Kidney capillary endothelial cell (primary cell): ENCODE measurements at places on chromosomes 4 and X.

GRCh38 chr4:118799231-118799942, 36.5 kb downstream of the SEC24D start:
- no peak for DNase-seq

GRCh38 chr4:184825141-184825895, 450 bp downstream of the ACSL1 start:
- no peak for DNase-seq

DNA sequence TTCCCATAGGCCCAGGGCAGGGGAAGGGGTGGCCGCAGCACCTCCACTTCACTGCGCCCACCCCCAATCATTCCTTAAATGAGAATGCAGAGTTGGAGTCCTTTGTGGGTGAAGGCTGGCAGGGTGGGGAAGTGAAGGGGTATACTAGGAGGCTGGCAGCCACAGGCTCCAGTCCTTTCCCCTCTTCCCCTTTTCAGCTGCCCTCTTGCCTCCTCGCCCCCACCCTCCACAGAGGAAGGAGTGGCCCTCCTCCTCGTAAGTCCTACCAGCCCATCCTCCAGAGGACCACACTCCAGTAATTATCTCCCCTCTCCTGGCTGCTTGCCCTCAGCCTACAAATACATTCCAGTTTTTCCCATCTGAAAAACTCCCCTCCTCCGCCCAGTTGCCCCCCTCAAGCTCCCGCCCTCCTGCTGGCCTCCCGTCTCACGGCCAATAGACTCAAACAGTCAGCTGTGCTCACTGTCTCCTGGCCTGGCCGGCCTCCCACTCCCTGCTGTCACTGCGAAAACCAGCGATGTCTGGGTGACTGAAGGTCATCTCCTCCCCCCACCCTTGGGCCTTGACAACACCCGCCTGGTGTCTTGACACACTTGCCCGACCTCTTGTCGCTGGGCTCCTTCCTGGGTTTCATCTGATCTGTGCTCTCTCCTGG, 38.8 kb downstream of the EFNB1 start:
- no peak for DNase-seq

DNA sequence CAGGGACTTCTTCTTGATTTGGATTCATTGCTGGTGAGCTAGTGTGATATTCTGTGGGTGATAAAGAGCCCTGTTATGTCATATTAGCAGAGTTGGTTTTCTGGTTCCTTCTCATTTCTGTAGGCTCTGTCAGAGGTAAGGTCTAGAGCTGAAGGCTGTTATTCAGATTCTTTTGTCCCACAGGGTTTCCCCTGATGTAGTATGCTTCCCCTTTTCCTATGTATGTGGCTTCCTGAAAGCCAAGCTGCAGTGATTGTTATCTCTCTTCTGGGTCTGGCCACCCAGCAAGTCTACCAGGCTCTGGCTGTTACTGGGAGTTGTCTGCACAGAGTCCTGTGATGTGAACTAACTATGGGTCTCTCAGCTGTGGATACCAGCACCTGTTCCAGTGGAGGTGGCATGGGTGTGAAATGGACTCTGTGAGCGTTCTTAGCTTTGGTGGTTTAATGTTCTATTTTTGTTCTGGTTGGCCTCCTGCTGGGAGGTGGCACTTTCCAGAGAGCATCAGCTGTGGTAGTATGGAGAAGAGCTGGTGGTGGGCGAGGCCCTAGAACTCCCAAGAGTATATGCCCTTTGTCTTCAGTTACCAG, 373.7 kb downstream of the AR start:
- no peak for DNase-seq

GRCh38 chrX:34918856-34919255, 23.7 kb upstream of the FAM47B start:
- peak; percentile 11 for DNase-seq

DNA sequence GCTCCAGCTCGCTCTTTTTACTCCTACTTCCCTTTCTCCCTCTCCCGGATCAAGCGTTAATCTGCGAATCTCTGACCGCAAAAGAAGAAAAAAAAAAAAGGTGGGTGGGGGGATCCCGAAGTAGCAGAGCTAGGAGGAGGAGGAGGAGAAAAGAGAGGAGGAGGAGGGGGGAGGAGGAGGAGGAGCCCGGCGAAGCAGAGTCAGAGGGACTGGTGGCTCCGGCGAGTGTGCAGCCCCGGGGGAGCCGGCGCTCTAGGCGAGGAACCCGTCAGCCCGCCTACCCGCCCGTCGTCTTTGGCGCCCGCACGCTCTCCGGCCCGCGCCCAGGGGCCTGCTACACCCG, at the start of gene NHSL2:
Gene NHSL2, plus strand, starts transcription at position 203 of the 343 bp plus-strand sequence.
- DNase-seq, result no peak

GRCh38 chr4:110172972-110173371, 25.4 kb downstream of the ELOVL6 start:
- DNase-seq, result no peak

DNA sequence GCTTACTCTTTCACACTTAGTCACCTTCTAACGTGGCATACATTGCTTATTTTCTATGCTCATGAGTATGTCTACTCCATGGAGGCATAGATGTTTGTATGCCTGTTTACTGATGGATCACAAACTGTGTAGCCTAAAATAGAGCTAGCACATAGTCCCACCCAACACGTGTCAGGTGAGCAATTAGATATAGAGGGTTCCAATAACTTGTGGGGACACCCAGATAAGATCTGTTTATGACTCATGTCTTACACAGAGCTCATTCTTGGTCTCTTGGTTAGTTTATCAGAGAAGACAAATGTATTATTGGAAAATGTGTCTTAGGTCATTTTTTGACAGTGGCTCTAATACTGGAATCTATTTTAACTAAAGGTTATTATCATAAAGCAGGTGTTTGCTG, 6.8 kb downstream of the ZFP42 start:
- no peak for DNase-seq

DNA sequence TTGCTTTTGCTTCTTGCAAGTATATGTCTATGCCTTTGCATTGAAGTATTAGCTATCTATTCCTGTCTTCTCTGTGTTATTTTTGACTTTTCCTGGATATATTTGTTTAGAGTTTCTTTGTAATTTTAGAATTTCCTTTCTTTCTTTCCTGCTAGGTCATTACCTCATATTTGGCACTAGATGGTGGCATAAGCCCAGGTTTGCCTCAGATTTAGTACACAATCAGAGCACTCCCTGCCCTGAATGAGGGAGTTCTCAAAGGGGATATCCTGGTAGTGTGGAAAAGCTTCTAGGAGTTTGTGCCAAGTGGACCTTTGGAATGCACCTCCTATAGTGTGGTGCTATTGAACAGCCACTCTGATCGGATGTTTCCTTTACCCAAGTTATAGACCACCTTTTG, 181.6 kb downstream of the UGT8 start:
- no peak for DNase-seq

DNA sequence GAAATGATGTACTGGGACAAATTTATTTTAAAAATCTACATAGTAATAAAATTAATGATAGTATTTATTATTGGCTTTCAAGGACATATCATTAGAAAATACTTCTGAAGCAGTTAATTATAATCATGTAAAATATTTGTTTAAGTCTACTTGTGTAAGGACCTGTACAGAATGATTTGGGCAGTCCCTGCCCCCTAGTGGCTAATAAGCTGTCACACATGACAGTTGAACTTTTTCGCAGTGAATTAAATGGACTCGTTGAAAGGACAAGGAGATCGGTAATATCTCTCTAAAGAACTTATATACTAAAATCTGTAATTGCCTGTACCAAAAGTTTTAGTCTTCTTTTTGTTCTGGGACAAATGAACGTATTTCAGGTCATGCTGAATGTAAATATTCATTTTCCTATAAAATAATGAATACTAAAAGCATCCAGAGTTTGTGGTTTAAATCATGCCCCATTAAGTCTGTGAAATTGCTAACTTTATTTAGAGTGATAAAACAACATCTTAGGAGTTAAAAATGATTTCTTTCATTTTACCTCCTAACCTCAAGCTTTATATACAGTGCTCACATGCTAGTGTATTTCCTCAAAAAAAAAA, 13.6 kb downstream of the EXOC1 start:
- DNase-seq, result peak; percentile 79

- no peak for DNase-seq
Measured at GRCh38 chrX:38313190-38313589, 14.1 kb downstream of the RPGR start.

DNA sequence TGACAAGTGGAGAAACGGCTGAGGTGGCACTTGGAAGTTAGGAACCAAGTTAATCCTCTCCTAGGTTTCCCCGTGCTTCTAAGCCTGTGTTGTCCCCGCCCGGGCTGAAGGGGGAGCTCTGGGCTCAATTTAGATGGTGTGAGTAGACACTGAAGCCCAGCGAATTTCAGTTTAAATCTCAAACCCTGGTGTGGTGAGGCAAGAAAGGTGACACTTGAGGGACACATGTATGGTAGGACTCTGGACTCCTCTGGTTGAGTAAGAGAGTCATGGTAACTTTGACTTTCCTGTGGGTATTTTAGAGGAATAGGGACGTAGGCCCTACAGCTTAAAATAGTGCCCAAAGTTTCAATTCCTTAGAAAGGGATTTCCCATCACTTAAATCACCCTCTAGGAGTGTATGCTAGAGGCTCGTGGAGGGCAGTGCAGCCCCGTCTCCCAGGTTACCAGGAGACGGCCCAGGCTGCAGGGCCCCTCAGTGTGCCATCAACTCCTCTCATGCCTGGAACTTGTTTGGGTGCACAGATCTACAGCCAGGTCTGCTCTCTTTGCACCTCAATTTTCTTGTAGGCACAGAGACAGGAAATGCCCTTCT, 24.0 kb downstream of the HAND2 start:
- peak; percentile 51 for DNase-seq

- DNase-seq, result no peak
Measured at GRCh38 chrX:118536204-118536603, 40.6 kb downstream of the DOCK11 start.

- no peak for DNase-seq
Measured at GRCh38 chrX:10612215-10612614, 8.2 kb downstream of the MID1 start.

GRCh38 chr4:111178231-111178630, 555.4 kb upstream of the PITX2 start:
- DNase-seq, result no peak

DNA sequence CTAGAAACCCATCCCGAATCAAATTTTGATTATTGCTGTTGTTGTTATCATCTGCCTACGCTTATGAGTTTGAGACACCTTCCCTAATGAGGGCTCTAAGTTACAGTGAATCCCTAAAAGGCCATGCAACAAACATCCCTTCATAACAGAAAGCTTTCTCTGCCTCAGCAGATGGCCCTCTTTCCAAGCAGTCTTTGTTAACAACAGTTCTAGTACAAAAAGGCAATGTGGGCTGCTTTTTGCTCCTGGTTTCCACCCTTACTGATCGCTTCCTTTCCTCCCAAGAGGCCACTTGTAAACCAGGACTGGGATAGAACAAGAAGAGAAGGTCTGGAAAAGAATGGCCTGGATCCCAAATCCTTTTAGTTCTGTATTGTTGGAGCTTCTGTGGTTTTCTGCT, 24.2 kb downstream of the GPC4 start:
- DNase-seq, result no peak

- no peak for DNase-seq
Measured at GRCh38 chr4:38177035-38177546, 216.9 kb downstream of the PTTG2 start.

DNA sequence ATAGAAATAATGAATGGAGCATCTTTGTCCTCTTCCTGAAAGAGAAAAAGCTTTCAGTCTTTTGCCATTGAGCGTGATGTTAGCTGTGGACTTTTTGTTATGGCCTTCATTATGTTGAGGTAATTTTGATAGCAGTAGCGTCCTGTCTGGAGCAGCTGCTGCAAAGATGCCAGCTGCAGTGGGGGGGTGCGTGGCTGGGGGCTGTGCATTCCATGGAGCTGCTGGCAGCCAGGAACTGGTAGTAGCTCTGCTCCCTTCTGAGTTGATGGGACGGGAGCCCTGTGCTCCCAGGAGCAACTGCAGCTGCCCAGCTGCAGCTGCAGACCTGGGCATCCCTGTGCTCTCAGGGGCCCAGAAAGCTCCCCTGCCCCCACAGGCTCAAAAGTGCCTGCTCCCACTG, 50.4 kb downstream of the CCDC160 start:
- no peak for DNase-seq

DNA sequence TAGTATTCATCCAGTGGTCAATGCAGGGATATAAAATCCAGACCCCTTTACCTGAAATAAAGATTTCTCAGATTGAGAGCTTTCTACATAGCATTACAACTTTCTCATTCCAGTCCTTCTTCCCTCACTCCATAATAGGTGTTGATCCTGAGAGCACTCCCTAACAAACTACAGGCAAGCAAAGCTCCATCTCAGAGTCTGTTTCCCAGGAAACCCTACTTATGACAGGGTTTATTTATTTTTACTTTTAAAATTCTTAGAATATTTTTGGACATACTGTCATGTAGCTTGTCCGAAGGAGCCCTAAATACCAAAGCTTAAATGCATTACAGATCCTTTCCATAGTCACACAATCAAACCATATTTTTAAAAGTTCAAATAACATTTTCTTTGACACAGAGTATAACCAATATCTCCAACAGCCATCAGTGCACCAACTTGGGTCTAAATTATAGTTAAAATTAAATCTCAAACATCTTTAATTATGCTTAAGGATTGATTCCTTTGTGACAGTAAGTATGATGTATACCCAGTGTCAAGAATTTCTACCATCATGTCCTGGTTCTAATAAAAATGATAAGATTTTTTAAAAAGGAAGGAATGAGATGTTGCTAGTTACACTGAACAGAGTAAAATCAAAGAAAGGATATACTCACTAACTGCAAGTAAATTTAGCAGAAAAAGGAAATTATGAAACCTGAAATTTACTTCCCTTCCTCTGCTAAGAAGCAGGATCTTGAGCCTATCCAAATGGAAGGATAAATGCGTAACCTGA, 580.4 kb upstream of the ADGRL3 start:
- no peak for DNase-seq

GRCh38 chr4:145583191-145584055, 35.8 kb upstream of the MMAA start:
- no peak for DNase-seq

- DNase-seq, result peak; percentile 65
Measured at GRCh38 chr4:57048590-57049304, 61.4 kb downstream of the IGFBP7 start.

DNA sequence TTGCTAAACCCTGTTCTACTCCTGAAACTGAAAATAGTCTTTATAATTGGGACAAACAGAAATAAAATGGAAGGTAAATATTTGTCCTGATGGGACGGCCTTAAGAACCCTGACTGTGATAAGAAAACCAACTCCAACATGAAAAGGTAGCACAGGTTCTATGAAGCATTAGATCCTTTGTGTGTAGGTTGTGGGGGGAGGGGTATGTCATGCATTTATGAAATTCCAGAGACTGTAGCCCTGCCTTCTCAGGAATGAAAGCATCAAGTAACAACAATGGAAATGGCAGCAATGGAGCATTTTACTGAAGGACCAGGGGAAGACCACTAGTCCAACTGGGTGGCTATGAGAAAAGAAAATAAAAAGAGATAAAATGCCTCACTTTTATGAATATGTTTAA, 23.9 kb downstream of the CXXC4 start:
- no peak for DNase-seq

- no peak for DNase-seq
Measured at GRCh38 chrX:75638332-75638731, 115.5 kb upstream of the ZDHHC15 start.

GRCh38 chrX:13690836-13691235, 1.9 kb downstream of the RAB9A start:
- DNase-seq, result no peak
